Hypothalamus (tissue), 51 donors: ENCODE measurements at places on chromosomes 2 and 18.

GRCh38 chr2:98787700-98788099 lies 56.8 kb upstream of the MGAT4A start:
- no peak for DNase-seq

- no peak for DNase-seq
Observed at GRCh38 chr2:201436141-201436540, 15.1 kb downstream of the TRAK2 start.

- no peak for DNase-seq
Observed at GRCh38 chr18:7741640-7742039, 174.5 kb downstream of the PTPRM start.

DNA sequence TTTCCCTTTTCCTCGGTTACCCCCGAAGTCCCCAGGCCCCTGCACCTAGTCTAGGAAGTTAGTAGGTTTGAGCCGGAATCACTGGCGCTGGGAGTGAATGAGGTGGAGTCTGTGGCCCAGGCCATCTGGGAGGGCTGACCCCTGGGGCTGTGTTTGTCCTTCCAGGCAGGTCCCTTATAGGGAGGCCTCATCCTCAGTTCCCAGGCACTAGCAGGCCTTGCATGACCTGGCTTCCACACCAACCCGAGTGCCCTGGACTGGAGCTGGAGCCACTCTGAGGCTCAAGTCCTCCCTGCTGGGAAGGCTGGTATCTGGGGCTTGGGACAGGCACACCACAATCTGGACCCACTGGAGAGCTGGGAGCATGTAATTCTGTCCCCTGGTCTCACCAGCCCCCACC lies 111.0 kb downstream of the DYSF start:
- DNase-seq: no peak

- DNase-seq: no peak
Observed at GRCh38 chr18:3998698-3999333, 456.3 kb downstream of the DLGAP1 start.

DNA sequence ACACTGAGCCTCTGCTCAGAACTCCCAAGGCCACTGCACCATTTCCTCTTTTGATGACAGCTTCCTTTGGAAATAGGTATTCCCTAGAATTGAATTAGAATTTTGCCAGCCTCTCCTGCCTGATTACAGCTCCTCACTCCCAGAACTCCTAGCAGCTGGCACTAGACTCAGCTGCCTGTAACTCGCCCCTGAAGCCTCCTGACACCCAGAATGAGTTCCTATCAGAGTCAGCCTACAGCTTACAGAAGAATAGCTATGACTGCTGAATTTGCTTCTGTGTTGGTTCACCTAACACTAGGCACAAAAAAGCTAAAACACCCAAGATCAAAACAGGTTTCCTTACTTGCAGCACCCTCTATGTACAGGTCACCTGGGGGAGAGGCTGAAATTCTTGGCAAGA lies 108.2 kb upstream of the PTPRM start:
- DNase-seq: no peak

- DNase-seq: peak; percentile 22
Observed at GRCh38 chr2:129812071-129812470, 167.4 kb upstream of the RAB6C start.

DNA sequence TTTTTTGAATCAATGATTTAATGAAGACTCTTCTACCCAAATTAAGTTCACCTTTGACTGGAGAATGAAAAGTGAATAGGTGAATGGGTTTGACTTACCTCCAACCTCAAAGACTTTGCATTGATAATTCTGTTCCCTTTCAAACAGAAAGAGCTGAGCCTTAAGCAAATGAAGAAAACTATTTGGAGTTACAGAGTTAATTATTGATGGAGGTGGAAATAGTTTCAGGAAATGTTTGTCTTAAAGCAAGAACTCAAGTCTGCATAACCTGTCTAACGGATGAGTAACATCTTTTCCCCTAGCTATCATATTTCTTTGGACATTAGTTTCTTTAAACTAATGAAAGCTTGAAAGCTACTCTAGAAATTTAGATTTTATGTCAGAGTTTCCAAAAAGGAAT lies 166.5 kb downstream of the CERS6 start:
- no peak for DNase-seq

DNA sequence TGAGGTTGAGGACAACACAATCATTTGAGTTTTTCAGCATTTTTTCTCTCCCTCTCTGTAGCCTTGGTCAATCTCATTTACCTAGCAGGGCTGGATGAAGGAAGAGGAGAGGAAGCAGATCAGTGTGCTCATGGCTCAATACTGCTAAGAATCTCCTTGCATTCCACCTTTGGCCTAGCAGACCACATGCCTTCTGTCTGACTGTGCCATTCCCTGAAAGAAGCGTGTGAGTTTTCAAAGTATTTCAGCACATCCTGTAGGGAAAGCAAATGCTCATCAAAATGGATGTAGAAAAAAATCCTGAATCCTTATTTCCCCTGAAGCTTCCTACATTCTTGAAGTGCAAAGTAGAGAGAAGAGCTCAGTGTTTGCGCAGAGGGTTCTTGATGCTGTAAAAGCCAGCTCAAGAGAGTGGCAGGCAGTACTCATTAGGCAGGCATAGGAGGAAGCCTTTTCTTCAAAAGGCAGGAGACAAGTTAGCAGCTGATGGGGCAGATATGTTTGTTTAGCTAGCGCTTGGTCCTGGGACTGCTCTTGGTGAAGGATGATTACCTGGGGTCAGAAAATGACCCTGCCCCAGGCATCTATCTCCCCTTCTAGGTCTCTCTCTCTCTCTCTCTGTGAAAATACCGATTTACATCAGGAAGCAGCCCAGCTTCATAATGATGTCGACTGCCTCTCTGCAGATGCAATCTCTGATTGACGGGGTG lies 14.4 kb upstream of the PIK3C3 start:
- no peak for DNase-seq

DNA sequence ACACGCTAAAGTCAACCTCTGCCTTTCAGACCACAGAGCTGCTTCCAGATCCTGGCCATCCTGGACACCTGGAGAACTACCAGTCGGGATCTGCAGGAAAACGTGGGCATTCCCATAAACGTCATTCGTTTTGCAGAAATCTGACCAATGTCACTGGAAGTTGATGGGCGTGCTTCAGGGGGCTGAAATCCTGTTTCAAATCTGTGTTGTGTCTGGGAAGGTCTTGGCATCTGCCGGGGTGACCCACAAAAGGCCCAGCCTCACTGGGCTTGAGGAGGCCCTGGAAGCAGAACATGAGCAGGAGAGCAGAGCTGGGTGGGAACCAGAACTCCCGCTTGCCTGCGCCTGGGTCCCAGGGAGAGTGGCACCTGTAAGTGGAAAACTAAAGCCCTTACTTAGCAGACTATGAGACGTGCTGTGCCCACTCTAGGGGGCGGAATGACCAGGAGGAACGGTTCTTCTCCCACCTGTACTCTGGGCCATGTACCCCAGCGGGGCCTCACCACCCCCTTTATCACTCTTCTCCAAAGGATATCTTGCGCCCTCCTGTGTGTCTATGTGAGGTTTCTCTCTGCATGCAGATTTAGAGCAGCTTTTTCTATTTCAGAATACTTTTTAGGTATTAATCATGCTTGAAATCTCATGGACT lies 200.9 kb downstream of the FAM210A start:
- DNase-seq: no peak

DNA sequence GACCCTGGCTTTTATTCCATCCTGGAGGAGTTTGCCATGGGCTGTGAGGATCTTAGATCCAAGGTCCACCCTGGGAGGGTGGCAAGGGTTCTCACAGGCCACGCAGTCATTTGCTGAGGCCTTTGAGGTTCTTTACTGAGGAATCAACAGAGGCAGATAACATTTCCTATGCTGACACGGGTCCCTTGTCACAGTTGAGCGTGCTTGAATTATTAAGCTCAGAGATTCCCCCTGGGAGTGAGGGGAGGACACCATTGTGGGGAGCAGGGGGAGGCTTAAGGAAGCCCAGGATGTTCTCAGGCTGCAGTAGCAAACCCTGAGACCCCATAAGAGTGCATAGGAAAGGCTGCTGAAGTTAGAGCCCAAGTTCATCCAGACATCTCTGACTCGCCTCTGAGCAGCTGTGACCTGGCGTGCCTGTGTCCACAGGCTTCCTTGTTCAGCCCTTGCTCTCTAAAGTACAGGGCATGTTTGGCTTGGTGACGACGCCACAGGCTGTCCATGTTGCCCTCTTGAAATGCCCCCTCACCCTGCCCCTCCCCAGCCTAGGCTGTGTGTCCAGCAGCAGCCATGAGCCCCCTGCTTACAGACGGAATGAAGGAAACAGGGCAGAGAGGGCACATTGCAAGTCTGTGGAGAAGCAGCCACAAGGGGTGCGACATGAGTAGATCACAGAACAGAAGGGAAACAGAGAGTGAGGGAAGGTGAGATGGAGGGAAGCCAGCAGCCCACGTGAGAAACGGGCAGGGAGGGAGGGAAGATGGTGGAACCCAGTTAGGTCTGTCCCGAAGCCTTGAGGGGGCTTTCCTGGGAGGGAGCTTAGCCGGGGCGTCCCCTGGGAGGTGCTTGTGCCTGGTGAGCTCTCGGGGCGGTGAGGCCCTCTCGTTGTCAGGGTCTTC lies 34.0 kb downstream of the NAPG start:
- DNase-seq: no peak

DNA sequence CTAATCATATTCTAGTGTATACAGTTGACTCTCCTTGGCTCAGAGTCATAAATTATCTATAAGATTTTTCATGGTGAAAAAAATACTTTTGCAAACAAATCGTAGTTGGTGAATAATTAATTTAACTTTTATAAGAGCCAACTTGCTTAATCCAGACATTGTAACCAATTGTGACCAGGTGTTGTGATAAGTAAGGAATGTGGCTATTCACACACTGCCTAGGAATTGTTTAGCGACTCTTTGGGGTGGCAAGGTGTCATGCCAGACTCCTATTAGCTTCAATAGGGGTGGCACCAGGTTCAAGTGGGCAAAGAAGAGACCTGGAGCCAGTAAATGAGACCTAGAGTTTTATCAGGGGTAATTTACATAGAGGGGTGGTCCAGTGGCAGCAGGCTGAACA lies 344.7 kb upstream of the PKDCC start:
- no peak for DNase-seq

- DNase-seq: no peak
Observed at GRCh38 chr2:169653636-169654035, 40.6 kb downstream of the CFAP210 start.

DNA sequence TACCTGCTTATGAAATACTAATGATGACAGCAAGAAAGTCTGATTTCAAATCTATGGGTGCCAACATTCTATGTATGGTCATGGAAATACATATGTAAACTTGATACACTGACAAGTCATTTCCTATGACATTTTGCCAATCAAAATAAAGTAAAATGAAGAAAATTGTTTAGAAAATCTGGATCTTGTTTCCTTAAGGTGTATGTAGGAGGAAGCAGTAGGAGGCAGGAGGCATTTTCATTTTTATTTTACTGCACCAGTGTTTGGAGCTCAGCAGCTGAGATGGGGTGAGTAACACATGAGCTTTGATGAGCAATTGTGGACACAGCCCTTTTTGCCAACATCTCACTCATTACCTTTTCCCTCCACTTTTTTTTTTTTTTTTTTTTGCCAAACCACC lies 167.0 kb downstream of the AFF3 start:
- DNase-seq: no peak

DNA sequence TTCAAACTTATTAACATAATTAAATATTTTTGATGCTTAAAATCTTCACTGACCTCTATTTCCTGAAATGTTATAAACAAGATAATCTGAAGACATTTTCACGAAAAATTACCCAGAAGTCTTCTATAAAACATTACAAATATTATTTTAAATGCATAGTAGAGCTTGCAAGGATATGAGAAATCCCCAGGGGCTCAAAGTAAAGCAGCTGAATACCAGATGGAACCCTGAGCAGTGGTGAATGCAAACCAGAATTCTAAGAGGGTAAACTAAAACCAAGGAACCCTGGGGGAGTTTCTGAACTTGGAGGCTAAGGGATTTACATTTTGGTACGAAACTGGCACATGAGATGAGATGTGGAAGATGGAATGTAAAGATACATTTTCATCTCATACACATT lies 83.6 kb downstream of the FSHR start:
- DNase-seq: no peak

DNA sequence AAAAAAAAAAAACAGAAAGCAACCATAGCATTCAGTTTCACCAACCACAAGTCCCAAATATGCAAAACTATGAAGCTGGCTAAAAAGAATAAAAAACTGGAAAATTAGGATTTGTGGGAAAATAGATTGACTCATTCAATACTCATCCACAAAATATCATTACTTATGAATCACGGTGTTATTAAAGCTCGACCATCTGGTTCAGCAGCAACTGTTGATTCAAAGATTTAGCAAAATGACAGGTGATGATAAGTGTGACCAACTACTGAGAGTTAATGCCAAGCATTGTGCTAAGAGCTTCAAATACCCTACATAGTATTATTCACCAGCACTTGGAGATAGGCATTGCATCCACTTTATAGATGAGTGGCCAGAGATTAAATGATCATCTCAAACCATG lies 26.2 kb upstream of the XDH start:
- no peak for DNase-seq

- no peak for DNase-seq
Observed at GRCh38 chr2:27972311-27972710, 81.8 kb downstream of the BABAM2 start.

DNA sequence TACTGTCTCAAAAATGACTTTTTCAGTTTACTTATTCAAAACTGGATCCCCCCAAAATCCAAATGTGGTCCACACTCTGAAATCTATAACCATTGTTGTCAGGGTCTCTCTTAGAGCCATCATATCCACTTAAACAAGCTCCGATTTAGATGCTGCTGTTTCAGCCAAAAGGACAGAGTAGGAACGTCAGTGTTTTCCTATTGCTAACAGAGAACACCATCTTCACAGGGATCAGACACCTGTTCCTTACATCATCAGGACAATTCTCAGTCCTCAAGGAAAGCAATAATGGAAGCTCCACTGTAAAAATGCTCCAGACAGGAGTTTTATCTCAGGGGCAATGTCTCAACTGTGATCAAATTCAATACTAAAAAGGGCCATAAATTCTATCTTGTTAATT lies 155.4 kb downstream of the STK39 start:
- no peak for DNase-seq
